ENCODE measurements at places on chromosomes 7 and 10. TPM values are rescaled to one million over a fixed set of nuclear protein-coding genes. Genes with fewer than 3 reads are reported as not detected.

GRCh38 chr7:87448388-87448787, 27.1 kb downstream of the ABCB4 start:
- DNase-seq = no peak

DNA sequence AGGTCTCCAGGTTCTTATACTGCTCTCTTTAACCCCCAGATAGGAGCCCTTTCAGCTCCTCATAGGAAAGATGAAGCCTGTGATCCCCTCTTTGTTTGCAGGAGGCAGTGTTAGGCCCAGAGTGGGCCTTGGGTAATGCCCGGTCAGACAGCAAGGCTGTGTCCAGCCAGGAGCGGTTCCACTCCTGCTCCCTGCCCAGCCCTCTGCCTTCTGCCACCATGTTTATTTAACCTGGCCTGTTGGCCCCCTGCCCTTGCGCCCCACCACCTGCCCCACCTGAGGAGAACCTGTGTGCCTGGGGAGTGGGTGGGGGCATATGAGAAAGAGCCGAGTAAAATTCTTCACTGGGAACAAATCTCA, 24.3 kb downstream of the CDH23 start:
- no peak for DNase-seq

DNA sequence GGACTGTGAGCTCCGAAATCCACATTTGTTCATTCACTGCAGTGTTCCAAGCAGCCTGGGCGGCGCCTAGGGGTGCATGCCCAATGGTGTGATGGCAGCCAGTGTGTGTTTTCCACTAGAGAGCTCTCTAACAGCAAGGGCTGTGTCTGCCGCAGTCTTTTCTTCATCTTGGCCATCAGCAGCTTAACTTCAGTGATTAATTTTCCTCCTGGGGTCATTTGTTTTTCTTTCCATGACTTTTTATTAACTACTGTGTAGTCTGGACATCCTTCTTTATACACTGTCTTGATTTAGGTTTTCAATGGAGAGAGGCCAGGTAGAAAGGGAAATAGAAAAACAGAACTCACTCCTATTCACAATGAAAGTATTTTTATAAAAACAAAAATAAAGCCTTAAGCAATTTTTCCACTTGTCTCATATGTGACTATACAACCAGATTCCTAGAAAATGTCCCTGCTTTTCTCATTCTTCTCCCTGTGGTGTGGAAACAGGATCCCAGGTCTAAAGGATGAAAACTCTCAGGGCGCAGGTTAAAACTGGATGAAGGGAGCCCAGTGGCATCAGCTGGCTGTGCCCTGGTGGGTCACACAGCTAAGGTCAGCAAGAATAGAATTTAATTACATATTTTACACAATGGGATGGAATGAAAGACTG, 176.8 kb downstream of the PKD1L1 start:
- DNase-seq = peak; percentile 89

DNA sequence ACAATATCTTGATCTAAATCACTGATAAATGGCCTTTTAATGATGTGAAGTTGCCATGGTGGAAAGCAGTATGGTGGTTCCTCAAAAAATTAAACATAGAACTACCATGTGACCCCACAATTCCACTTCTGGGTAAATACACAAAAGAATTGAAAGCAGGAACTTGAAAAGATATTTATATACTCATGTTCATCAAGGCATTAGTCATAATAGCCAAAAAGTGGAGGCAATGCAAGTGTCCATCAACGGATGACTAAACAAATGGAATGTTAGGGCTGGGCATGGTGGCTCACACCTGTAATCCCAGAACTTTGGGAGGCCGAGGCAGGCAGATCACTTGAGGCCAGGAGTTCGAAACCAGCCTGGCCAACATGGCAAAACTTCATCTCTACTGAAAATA, 2.0 kb upstream of the DNAJC12 start:
- DNase-seq = peak; percentile 12

- no peak for DNase-seq
Observed at GRCh38 chr7:148304083-148304335, 286.6 kb upstream of the C7orf33 start.

DNA sequence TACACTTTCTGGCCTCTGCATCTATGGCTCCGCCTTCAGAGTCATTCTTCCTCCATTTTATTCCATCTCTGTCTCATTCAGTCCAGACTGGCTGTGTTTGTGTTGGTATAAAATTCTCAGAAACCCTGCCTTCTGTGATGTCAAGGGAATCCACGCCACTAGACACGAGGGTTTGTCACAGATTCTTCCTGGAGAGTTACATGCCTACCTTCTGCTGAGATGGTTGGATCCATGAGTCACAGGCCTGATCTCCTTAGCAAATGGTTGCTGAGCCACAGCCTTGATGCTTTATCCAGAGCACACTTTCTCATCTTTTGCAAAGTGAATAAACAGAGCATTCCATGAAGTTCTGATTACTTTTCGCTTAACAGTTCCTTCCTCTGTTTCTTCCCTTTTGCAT, 35.9 kb upstream of the TSPAN33 start:
- no peak for DNase-seq

DNA sequence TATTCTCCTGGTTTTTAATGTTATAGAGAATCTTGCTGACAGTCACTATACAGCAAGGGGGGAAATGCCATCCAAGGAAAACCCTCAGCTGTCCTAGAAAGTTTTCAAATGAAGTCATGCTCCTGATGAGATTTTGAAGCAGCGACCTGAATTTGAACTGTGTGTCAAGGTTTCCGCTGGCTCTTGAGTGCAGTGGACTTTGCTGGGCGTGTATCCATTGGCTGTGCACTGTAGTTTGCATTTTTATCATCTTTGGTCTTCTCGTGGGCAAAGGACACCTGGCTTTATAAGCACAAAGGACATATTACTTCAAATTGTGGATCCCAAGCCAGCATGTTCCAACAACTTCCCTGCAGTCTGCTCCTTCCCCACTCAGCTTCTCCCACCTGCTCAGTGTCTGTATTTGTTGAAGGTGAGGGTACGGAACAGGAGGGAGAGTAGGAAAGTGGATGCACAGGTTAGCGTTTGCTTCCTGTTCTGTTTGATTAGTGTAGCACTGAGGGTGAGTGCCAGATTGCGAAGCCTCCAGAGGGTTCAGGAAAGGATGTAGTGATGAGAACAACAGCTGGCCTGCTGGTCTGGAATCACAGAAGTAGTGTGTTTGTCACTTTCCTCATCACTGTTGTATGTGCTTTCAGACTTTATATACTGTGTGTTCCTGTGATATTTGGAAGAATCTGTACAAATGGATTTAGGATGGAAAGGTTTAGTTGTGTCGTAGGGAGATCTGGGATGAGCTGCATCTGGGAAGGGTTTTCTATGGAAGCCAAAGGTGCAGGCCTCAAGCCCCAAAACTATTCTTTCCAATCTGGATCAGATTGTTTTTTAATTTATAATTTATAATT, 204.8 kb downstream of the BMPER start:
- no peak for DNase-seq

DNA sequence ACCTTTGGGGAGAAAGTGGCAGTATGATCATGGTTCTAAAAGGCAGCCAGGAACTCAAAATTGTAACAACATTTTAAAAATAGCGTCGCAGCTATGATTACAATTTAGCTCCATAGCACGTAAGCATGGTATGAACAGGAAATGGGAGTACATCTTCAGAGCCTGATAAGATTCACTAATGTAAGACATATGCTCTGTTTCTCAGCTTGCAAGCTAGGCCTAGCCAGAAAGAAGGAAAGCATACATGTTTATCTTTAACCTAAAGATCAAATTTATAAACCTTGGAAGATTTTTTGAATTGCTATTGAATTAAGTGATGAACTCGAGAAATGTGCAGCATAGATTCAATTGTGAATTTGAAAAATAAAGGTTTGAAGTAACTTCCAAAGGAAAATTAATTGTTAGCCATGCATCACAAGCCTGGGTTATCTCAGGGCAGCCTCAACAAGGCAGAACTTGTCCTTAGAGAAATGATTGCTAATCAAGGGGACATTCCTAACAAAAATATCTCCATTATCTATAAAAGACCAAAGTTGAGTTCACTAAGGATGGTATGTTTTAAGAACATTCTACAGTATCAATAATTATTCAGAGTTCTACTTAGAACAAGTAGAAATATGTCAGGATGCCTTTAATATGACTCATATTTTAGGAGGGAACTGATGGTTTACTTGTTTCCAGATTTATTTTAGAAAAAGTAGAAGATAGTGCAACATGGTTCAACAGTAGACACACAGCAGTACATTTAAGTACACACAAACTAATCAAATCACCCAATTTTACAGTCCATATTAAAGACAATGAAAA, 38.8 kb upstream of the SEPTIN7 start:
- no peak for DNase-seq

- DNase-seq = no peak
Observed at GRCh38 chr10:78389419-78389818, 355.8 kb downstream of the RPS24 start.

DNA sequence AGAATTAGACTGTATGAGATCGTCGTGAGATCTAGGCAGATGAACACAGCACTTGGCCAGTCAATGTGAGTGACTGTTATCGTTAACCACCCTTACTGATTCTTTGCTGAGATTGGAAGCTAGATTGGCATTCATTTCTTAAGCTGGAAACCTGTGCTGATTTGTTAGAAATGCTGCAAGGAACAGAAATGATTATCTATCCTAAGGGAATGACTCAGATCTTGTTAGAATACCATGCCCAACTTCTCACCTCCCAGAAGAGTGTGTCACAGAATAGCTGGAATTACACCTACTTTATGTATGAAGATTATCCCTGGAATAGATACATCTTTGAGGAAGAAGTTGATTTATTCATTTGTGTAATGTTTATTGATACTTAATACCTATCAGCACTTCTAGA, 275.2 kb downstream of the AUTS2 start:
- peak; percentile 15 for DNase-seq

- DNase-seq = no peak
Observed at GRCh38 chr10:72306215-72306760, 32.6 kb downstream of the DDIT4 start.

DNA sequence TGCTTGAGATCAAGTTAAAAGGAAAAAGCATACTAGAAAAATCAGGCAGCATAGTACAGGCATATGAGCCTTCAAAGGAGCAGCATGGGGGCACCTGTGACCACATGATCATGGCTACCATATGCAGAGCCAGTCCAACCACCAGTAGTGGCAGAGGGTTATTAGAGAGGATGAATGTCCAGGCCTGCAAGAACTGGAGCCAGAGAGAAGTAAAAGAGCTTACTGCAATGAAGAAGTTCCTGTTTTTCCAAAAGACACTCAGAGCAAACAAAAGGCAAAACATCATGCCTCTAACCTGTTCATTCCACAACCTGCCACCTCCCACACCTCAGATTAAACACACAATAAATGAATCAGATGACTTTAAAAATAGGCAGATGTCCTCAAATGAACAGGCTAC, 99.6 kb upstream of the NAMPT start:
- DNase-seq = no peak

GRCh38 chr10:79137300-79137756, 68.6 kb downstream of the ZMIZ1 start:
- DNase-seq = no peak

DNA sequence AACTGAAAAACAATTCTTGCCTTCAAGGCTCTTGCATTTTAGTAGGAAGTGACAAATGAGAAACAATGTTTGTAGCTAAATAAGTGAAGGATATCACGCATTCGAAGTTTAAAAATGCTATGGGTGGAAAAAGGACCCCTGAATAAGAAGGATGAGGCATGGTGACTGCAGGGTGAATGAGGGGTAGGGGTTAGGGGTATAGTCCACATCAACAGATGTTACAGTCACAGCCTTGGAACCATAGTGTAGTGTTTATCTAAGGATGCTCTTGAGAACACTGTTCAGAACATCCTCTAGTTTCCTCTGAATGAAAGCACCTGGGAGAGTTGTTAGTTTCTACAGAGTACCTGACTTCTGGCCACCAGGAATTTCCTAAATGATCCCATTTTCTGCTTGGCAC, 157.0 kb downstream of the RELN start:
- no peak for DNase-seq

DNA sequence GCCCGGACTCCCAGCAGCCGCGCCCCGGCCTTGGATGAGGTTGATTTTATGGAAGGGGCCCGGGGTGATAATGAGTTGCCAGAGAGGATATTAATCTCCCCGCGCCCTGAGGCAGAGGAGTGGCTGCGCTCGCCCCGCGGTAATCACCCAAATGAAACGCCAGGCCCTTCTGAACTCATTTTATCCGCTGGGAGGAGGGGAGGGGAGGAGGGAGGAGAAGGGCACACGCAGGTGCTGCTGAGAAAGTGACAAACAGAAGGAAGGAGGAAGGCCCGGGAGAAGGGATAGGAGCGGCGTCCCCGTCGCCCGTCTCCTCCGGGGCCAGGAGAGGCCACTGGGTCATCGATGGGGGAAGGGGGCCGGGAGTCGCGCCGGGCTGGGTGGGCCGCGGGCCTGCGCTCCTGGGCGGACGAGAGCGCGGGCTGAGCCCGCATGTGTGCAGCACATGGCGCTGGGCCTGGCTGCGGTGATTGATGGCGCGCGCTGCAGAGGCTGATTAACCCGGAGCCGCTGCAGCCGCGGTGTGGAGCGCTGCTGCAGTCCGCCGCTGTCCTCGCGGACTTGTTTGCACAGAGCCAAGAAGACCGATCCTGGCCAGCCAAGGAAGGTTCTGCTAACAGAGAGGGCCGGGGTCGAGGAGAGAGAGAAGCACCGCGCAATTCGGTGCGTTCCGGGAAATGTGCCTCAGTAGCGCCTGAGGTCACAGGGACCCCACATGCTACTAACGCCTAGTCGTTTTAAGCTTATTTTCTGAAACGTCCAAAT, 6.5 kb downstream of the MNX1 start:
- peak; percentile 80 for DNase-seq

- DNase-seq = no peak
Observed at GRCh38 chr10:88244781-88245625, 338.1 kb downstream of the RNLS start.

GRCh38 chr7:31192986-31193385, 140.9 kb downstream of the ADCYAP1R1 start:
- DNase-seq = peak; percentile 91

- DNase-seq = no peak
Observed at GRCh38 chr7:137298464-137298794, 45.1 kb downstream of the PTN start.

LRIT1 gene
- total RNA-seq = not detected

RAMP3 gene
- total RNA-seq = not detected

STEAP1 gene
- 24.9 TPM for total RNA-seq

ADCYAP1R1 gene
- total RNA-seq = 0.17 TPM

EPO gene
- total RNA-seq = not detected

CALML5 gene
- total RNA-seq = not detected

DPYSL4 gene
- 6.7 TPM for total RNA-seq

POMZP3 gene
- 4.4 TPM for total RNA-seq

SPACDR gene
- 1.6 TPM for total RNA-seq
